ENCODE measurements at places on chromosomes 3 and 15.

- no peak for DNase-seq
These were observed 602.0 kb upstream of the KCNMB2 start for GRCh38 chr3:177934001-177934891.

GRCh38 chr3:158267015-158267414 lies 157.1 kb downstream of the RSRC1 start:
- DNase-seq, result no peak

GRCh38 chr3:64495121-64495780 lies 192.5 kb downstream of the ADAMTS9 start:
- DNase-seq, result no peak

DNA sequence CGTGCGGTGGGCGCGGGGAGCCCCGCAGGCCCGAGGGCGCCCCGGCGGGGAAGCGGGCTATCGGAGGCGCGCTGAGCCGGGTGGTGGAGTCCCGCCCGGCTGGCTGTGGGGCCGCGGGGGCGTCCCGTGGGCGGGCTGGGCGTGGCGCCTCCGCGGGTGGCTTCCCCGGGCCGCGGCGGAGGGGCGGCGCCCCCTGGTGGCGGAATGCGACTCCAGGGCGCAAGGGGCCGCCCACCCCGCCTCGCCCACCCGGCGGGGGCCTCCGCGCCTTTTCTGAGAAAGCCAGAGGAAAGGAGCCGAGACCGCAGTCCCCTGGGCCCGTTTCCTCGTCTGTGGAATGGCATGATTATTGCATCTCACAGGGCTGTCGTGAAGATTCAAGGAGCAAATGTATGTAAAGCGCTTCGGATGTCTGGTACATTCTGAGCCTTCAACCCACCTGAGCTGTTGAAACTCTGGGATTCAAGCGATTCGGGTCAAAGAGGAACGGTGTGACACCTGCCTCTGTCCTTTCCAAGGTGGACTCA lies 31.9 kb upstream of the RAB6B start:
- peak; percentile 77 for DNase-seq

GRCh38 chr3:126147147-126147931 lies 33.0 kb downstream of the ALDH1L1 start:
- DNase-seq, result no peak

Data from CD4-positive, alpha-beta T cell treated with Interferon alpha-2 for 1 hour (primary cell).